Fibroblast of gingiva (primary cell): ENCODE measurements at places on chromosomes 7 and 10.

- no peak for DNase-seq
Measured at GRCh38 chr10:101033276-101033675, 2.2 kb downstream of the SFXN3 start.

- no peak for DNase-seq
Measured at GRCh38 chr10:29355411-29355991, 66.6 kb downstream of the LYZL1 start.

- DNase-seq, result no peak
Measured at GRCh38 chr7:138710536-138711385, 9.6 kb upstream of the SVOPL start.

DNA sequence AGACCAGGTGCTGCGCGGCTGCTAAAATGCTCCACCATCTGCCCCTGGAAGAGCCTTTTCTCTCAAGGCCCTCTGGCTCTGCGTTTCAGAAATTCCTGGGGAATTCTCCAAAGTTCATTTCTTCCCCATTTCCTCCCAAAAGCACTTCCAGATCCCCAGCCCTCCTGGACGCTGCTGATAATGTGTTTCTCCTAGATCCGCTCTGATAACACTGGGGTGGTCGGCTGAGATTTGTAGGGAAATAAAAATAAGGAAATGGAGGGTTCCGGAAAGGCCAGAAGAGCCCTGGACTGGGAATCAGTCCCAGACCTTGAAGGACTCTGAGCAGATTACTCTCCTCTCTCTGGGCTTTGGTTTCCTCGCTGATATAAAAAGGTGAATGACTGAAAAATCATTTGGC lies 28.1 kb downstream of the COL13A1 start:
- DNase-seq, result no peak

- no peak for DNase-seq
Measured at GRCh38 chr7:128271942-128272481, 30.9 kb downstream of the LEP start.

- no peak for DNase-seq
Measured at GRCh38 chr10:93299195-93299594, 182.9 kb downstream of the MYOF start.
